Kidney (tissue), 22 donors: ENCODE measurements at places on chromosomes 4 and X. TPM values are rescaled to one million over a fixed set of nuclear protein-coding genes. Genes with fewer than 3 reads are reported as not detected.

- DNase-seq = no peak
Observed at GRCh38 chrX:25277574-25277973, 261.8 kb upstream of the ARX start.

GRCh38 chrX:10526451-10526850 lies 93.9 kb downstream of the MID1 start:
- DNase-seq = no peak

DNA sequence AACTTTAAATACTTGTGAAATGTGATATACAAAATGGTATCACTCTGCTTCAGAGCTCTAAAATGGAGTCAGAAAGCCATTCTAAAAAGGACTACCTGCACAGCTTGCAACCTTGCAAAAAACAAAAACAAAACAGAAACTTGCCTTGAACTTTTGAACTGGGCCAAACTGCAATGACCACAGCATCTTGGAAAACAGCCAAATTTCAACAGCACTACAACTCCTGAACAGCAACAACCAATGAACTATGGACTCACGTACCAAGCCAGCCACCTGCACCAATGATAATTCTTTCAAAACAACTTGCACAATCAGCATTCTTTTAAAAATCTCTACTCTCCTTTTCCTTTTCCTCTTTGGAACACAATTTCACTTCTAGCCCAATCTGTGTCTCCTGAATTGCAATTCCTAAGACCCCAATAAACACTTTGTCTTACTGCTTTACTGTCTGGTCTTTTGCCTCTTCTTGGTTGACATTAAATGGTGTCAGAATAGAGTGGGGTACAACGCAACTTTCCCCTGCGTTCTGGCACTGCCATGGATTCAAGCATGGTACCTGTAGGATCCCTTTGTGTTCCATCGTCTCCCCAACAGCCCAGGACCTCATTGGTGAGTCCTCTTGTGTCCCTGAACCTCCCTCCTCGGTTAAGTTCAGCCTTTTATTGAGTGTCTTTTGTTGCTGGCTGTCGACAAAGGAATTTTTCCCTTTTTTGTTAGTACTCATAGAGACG lies 35.7 kb upstream of the FMR1 start:
- DNase-seq = no peak

DNA sequence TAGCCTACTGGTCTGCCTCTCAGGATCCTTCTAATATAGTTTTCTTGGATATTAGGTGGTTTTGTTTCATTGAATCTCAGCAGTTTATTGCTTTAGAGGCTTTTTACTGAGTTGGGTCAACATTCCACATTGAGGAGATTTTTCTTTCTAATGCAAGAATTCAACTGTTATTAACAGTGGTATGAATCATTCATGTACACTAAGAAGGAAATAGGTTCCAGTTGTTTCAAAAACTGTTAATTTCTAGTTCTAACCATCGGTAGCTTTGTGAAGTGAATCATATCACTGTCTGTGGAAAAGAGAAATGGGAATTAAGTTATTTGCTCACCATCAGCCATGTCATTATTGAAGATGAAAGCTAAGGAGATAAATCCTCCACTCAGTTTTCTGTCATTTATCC lies 331.5 kb downstream of the RPA4 start:
- DNase-seq = no peak

- DNase-seq = peak; percentile 31
Observed at GRCh38 chrX:107451731-107452130, 2.3 kb downstream of the FRMPD3 start.

Gene ASB5
- 0.37 TPM for polyA plus RNA-seq

- no peak for DNase-seq
Observed at GRCh38 chr4:138162259-138162658, 79.9 kb downstream of the SLC7A11 start.

Gene AKAP4
- polyA plus RNA-seq = not detected

Gene CCDC110
- 2.2 TPM for polyA plus RNA-seq

GRCh38 chr4:2924765-2925301 lies 38.4 kb downstream of the NOP14 start:
- peak; percentile 18 for DNase-seq

DNA sequence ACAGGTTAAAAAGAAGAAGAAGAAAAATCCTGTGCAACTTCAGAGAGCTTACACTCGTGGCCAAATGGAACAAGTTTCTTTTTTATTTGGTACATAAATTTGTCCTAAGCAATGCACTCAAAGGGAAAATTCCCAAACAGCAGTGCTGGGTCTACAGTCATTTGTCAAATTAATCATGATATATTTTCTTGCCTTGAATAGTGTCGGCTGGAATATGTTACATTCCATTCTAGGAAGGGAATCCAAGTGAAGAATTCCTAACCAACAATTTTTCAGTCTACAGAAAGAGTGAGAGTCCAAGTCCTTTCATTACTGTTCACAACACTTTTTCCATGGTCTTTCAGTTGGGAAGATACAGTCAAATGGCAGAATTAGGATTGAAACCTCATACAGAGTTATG lies 63.9 kb downstream of the HAND2 start:
- peak; percentile 10 for DNase-seq

Gene RADX
- 3.2 TPM for polyA plus RNA-seq

DNA sequence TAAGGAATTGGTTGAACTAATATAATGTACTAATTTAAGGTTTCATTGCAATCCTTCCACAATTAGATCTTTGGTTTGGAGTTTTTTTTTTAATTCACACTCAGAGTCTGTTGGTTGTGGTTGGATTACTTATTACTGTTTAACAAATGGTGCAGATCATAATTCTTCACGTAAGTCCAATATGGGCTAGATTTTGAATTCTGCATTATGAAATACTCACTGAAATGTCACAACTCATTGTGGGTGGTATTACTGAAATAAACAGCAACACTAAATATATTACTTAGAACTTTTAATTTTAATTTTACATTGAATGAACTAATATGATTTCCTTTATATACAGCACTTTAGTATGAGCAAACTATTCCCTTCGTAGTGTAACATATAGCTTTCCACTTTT lies 94.2 kb upstream of the MYOZ2 start:
- no peak for DNase-seq

DNA sequence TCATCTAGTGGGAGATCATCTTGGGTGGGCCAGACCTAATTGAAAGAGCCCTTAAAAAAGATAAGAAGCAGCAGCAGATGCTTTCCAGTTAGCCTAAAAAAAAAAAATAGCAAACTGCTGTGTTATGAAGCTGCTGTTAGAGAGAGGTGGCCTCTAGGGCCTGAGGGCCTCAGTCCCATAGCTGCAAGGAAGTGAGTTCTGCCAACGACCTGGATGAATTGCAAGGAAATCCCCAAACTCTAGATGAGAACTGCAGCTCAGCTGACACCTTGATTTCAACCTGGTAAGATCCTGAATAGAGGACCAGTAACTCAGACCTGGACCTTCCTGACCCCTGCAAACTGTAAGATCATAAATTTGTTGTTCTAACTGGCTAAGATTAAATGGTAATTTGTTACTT lies 275.2 kb downstream of the TENM3 start:
- DNase-seq = no peak

DNA sequence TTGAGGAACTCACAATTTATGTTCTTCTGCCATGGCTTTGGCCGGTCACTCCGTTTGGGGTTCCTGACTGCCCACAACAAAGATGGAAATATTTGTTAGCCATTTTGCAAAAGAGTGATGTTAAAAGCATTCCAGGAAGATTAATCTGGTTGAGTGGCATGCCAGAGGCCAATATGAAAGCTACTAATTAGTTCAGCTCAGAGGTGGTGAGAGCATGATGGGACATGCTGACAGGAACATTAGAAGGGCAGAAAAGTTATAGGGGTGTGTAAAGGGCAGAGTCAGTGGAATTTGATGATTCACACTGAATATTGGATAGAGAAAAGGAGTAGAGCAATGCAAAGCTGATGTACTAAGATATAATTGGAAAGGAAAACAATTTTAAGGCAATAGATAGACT lies 94.4 kb downstream of the TLL1 start:
- DNase-seq = no peak

DNA sequence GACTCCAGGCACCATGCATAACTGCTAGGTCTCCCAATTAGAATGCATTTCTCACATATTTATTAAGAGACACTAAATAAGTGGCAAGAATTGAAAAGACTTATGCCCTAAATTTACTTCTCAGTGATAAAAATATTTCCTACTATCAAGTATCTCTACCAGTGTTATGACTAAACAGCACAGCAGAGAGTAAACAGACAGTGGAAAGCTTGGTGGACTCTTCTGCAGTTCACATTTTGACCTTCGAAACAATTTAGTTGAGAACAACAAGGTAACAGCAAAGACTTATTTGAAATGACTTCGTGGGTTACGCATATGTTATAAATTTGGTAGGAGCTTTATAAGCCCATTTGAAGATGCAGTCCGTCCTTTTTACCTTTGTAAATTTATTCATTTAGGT lies 16.3 kb upstream of the MAML3 start:
- no peak for DNase-seq

- peak; percentile 66 for DNase-seq
Observed at GRCh38 chr4:16227462-16227868, 1.2 kb upstream of the TAPT1 start.

DNA sequence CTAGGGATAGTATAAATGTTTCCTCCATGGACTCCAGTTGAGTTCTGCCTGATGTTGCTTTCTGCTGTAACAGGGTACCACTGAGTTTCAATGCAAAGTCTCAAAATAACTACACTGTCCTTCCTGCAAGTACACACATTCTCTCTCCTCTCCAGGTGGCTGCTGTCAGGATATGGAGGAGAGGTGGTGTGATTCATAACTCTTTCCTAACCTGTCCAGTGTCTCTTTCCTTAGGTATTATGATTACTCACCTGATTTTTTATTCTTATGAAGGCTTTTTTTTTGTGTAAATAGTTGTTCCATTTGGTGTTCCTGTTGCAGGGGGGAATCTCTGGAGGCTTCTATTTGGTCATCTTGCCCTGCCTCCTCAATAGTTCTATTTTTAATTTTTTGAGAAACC lies 39.8 kb upstream of the POF1B start:
- DNase-seq = no peak

DNA sequence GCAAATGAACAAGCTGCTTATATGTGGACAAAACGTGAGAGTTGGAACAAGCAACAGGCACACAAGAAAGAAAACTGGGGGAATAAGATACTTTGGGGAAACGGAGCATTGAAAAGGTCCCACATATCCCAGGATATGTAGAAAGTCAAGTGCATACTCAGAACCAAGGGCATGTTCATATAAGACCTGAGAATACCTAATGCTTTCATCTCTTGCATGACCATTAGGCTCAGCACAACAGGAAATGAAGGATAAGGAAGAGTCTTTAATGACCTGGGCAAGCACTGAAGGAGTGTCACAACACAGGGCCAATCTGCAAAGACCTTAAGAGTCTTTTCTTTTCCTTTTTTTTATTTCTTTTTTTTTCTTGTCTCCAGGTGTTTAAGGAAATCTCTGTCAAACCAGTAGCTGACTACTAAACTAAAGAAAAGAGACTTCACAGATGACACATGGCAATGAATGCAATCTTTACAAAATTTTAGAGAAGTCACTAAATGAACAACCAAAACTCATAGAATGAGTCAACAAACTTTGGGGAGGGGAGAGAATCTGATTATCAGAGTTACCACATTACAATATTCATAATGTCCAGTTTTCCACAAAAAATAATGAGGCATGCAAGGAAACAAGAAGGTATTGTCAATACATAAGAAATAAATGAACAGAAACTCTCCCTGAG lies 67.9 kb upstream of the STK26 start:
- DNase-seq = no peak

GRCh38 chrX:154063234-154063633 lies 34.3 kb downstream of the MECP2 start:
- no peak for DNase-seq

Gene MAOA
- 134 TPM for polyA plus RNA-seq

DNA sequence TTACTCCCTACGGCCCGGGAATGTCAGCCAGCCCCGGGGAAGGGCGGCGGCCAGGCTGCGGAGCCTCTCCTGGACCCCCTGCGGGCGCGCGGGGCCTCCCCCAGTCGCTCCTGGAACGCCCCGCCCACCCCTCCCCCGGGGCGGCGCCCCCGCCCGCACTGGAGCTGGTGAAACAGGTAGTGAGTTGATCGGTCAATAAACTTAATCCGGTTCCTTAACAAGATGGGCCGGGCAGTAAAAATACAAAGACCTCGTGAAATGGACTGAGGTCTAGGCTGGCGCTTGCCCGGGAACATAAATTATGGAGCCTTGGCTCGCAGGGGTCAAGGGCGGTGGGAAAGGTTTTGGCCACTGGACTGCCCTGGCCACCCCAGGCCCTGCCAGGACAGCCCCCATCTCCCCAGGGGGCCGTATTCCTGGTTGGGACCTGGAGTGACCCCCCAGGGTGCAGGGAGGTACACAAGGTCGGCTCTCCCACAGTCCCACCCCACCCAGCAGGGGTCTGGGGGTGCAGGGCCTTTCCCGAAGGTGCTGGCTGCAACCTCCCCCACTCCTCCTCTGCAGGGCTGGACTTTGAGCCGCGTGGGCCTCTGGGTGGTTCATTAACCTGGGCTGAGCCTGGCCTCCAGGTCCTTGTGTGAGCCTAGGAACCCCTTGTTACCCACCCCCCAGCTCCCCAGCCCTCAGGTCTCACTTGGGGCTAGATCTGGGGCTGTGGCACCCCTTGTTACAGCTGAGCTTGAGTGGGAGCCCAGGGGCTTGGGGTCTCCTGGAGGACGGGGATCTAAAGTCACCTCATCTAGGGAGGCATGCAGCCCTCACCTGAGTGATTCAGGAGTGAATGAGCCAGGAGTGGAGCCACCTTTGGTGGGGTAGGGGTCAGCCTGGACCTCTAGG lies 2.5 kb downstream of the FGFR3 start:
- DNase-seq = peak; percentile 66

Gene CSAG1
- polyA plus RNA-seq = not detected

- no peak for DNase-seq
Observed at GRCh38 chr4:184281231-184282139, 63.8 kb upstream of the ENPP6 start.

DNA sequence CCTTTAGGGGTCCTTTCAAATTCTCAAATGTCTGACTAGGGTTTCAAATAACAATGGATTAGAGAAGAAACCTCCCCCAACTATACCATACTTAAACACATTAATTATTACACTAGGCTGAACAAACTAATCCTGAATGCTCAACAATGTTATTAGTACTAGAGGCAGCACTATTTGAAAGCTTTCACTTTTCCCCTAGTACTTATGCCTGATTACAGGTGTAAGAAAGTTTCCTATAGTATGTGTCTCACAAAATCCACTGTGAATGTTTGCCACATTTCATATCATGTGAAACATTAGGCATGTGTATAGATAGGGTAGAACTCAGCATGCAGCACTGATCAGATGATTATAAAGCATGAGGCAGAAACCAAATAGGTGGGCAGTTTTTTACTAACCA lies 336.2 kb downstream of the ZNF674 start:
- no peak for DNase-seq

DNA sequence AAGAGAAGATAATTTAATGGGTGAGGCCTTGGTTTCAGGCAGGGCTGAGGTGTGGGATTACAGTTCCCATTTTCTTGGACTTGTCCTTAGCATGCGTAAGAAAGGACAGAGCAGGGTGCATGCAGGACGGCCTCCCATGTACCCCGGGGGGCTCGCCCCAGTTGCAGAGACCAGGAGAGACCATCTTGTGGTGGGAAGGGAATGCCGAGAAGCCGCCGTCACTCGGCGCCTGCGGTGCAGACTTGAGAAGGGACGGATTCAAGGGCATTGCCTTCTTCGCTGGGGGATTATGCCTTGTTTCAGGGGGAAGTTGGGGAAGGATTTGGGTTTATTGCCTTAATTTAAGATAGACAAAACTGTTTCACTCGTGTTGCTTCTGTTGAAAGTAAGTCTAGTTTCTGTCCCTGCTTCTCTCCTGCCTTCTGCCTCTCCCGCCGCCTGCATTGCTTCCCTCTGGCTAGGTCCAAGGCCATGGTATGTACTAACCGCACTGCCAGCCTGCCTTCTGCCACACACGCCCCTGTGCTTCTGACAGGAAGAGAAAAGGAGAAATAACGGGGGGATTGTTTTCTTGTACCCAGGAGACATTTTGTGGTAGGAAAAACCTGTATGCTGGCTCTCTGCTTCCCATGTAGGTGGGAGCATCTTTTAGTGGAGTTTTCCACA lies 175.9 kb downstream of the DCLK2 start:
- DNase-seq = no peak
